ENCODE measurements at places on chromosomes 7 and 10. TPM values are rescaled to one million over a fixed set of nuclear protein-coding genes. Genes with fewer than 3 reads are reported as not detected.
A peak's percentile ranks its signal among the peaks of the same experiment; 100 is the strongest.

DNA sequence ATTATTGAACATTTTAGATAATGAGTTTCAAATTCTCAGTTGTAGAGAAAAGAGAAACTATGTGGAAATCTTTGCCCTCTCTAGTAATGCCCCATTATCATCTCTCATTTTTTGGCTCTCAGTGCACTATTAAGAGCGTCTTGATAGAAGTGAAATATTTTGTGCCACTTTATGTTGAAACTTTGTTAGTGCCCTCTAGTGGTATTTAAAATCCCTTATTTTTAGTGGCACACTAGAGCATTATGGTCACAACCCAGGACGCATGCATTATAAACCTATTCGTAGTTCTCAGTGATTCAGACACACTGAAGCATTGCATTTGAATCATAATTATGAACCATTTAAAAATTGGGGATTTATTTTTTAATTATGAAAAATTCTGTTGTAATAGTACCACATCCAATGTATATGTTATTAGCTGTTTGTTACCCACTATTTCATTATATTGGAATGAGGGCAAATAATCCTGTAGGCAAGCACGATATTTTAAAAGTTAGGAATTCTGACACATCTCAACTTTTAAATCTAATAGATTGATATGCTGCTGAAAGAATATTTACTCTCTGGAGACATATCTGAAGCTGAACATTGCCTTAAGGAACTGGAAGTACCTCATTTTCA lies 21.9 kb downstream of the PDCD4 start:
- no peak overlapping the region for H3K27ac ChIP-seq
- no peaks in the 10 kb centered on the region for H3K27me3 ChIP-seq
- DNase-seq, result peak; percentile 72
- no peak overlapping the region for H3K4me3 ChIP-seq

DNA sequence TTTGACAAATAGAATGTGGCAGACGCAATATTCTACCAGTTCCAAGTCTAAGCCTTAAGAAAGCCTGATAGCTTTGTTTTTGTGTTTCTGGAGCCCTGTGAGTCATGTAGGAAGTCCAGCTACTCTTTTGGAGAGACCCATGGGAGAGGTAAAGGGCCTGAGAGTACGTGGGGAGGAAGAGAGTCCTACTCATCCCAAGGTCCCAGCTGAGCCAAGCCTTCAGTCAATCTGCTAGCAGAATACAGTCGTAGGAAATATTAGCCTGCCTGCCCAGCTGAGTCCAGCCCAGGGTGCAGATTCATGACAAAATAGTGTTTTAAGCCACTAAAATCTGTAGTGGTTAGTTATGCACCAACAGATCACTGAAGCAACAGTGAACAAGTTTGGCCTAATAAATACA lies 9.0 kb upstream of the GNA12 start:
- H3K27me3 ChIP-seq, result no peaks in the 10 kb centered on the region
- no peaks in the 10 kb centered on the region for H3K4me1 ChIP-seq
- peak; percentile 53 for DNase-seq

DNA sequence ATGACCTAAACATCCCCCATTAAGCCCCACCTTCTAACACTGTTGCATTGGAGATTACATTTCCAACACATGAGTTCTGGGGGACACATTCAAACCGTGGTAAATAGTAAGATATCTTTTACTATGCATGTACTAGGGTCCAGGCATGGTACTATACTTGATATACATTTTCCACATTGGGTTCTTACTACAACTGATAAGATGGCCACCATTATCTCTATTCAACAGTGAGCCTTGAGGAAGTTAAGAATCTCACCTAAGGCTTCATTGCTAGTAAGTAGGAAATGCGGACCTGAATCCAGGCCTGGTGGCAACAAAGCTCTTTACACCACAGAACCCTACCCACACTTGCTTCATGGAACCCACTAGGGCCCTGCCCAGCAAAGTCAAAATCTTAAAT lies 5.7 kb downstream of the PANK1 start:
- no peak for DNase-seq
- no peak overlapping the region for H3K4me3 ChIP-seq
- no peaks in the 10 kb centered on the region for H3K36me3 ChIP-seq
- H3K27me3 ChIP-seq, result no peaks in the 10 kb centered on the region
- 0 out of 2 replicates have a peak, but pooled peaks cover 10% of the 10 kb centered on the region for H3K4me1 ChIP-seq

The CPVL gene
- not detected for total RNA-seq

The NUTM2A gene
- total RNA-seq, result 1.0 TPM

DNA sequence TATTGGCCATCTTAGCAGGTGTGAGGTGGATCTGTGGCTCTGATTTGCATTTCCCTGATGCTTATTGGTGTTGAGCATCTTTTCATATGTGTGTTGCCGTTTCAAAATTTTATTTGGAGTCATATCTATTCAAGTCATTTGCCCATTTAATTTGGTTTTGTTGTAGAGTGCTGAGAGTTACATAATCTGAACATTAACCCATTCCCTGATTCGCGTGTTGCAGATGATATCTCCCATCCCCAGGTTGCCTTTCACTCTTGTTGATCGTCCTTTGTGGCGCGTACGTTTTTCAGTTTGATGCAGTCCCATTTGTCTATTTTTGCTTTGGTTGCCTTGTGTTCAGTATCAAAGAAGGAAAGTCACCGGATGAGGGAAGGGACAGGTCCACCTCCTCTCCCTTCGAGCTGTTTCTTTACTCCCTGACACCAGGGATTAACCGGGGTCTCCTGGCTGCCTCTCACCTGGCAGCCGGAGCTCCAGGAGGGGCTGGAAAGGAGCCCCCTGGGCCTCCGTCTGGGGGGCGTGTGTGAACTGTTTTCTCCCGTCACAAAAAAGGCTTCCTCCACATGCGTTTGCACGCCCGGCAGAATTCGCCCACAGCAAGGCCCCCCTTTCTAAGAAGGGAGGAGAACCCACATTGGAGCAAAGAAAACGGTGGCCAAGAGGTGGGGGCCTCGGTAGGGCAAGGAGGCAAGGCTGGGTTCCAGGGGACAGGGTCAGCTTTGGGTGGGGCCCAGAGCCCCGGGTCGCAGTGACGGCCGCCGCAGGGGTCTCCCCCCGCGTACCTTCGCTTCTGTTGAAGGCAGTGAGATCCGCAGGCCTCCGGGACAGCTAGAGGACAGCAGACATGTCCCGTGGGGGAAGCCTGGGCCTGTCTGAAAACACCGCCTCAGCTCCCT lies 8.3 kb downstream of the MNX1 start:
- DNase-seq, result no peak
- no peaks in the 10 kb centered on the region for H3K36me3 ChIP-seq
- no peak overlapping the region for H3K27ac ChIP-seq
- H3K4me1 ChIP-seq, result no peaks in the 10 kb centered on the region
- peaks cover 98% of the 10 kb centered on the region for H3K27me3 ChIP-seq
- no peak overlapping the region for H3K4me3 ChIP-seq

- H3K4me1 ChIP-seq, result no peaks in the 10 kb centered on the region
- peaks cover 13% of the 10 kb centered on the region for H3K27me3 ChIP-seq
- no peak overlapping the region for H3K27ac ChIP-seq
- no peak for DNase-seq
- H3K4me3 ChIP-seq, result no peak overlapping the region
Measured at GRCh38 chr7:30690011-30690410, 7.8 kb upstream of the CRHR2 start.

The GRID2IP gene
- total RNA-seq, result not detected

DNA sequence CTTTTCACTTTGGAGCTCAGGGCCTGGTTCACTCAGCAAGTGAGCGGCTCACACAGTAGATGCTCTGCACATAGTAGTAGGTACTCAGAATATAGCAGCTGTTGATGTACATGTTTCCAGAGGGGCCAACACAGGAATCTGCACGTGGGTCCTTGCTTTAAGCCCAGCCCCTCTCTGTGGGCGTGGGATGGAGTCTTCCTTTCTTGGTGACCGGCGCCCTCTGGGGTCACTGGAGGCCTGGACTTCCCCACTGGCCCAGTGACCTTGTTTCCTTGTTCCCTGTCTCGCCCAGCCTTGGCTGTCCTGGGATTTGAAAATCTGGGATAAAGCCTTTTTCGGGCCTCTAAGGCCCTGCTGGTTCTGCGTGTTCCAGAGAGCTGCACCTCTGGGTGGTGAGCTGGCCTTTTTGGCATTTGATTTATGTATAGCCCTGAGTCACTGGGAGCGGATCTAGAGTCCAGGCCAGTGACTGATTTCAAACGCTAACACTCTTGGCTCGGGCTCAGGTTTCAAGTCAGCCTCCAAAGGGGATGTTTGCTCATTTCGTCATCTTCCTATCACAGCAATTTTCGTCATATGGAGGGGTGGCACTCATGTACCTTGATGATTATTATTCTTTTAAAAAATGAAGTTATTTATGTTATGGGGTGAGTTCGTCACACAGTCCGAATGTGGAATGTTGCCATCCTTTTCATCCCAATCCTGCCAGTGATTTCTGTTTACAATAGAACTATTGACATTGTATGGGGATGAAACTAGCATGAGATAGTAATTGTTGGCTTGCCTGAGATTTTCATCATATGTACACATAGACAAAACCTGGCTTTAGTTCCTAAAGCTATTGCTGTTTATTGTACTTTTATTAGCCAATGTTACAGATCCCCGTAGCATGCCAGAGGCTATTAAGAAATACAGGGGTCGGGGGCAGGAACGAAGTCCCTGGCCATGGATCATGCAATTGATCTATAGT lies 65.5 kb downstream of the CUX1 start:
- H3K4me1 ChIP-seq, result peaks cover 27% of the 10 kb centered on the region
- no peaks in the 10 kb centered on the region for H3K36me3 ChIP-seq
- H3K4me3 ChIP-seq, result peak overlapping the region; percentile 56
- no peaks in the 10 kb centered on the region for H3K27me3 ChIP-seq
- H3K27ac ChIP-seq, result peak overlapping the region; percentile 100
- peak; percentile 100 for DNase-seq

DNA sequence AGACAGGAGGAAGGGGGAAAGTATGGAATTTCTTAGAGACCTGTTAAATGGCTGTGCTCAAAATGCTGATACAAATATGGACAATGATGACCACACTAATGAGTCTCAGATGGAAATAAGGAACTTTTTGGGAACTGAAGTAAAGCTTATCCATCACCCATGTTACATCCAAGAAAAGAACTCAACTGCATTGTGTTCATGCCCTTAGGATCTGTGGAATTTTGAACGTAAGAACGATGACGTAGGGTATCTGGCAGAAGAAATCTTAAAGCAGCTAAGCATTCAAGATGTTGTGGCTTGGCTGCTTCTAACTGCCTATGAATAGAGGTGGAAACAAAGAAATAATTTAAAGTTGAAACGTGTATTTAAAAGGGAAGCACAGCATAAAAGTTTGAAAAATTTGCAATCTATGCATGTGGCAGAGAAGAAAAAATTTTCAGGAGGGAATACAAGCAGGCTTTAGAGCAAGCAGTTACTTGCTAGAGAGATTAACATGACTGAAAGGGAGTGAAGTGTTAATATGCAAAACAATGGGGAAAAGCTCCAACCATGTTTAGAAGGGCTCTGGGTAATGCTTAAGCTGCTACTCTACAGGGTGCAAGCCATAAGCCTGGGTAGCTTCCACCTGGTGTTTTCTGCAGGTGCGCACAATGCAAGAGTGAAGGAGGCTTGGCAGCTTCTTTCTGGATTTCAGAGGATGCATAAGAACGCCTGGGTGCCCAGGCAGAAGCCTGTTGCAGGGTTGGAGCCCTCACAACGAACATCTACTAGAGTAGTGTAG lies 499.7 kb upstream of the SEMA3D start:
- peak; percentile 26 for DNase-seq
- H3K27ac ChIP-seq, result no peak overlapping the region
- H3K4me3 ChIP-seq, result no peak overlapping the region

GRCh38 chr10:110225441-110225755 lies 18.0 kb downstream of the MXI1 start:
- peak overlapping the region; percentile 63 for H3K27ac ChIP-seq
- no peaks in the 10 kb centered on the region for H3K27me3 ChIP-seq
- peak overlapping the region; percentile 73 for H3K4me3 ChIP-seq
- DNase-seq, result no peak
- H3K4me1 ChIP-seq, result peaks cover 7% of the 10 kb centered on the region
- H3K36me3 ChIP-seq, result no peaks in the 10 kb centered on the region

DNA sequence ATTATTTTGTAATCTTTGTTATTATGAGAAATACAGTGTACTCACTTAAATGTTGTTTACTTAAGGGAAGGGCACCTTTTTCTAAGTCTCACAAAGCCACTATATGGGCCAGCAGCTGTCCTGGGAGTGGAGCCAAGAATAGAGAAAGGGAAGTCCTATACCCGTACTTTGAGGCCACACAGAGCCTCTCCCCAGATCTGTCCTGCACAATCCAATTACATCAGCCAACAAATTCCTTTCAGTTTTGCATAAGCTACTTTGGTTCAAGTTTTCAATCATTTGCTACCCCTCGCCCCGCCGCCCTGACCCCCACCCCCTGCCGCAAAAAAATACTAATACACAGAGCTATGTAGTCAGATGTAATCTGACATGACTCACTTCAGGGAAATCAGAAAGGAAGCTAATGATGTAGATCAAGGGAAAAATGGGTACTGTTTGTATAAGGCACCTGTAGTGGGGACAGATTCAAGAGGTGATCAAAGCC lies 297.4 kb upstream of the NEBL start:
- no peaks in the 10 kb centered on the region for H3K4me1 ChIP-seq
- no peak overlapping the region for H3K4me3 ChIP-seq
- no peaks in the 10 kb centered on the region for H3K36me3 ChIP-seq
- no peak for DNase-seq
- no peak overlapping the region for H3K27ac ChIP-seq

GRCh38 chr10:44245601-44245938 lies 139.3 kb downstream of the CXCL12 start:
- H3K4me1 ChIP-seq, result peaks cover 2% of the 10 kb centered on the region
- 0 out of 2 replicates have a peak overlapping the region, but pooled peaks have one; percentile 1 for H3K27ac ChIP-seq
- H3K36me3 ChIP-seq, result no peaks in the 10 kb centered on the region
- no peak overlapping the region for H3K4me3 ChIP-seq

The ADCY1 gene
- total RNA-seq, result not detected

The ZNF804B gene
- not detected for total RNA-seq

DNA sequence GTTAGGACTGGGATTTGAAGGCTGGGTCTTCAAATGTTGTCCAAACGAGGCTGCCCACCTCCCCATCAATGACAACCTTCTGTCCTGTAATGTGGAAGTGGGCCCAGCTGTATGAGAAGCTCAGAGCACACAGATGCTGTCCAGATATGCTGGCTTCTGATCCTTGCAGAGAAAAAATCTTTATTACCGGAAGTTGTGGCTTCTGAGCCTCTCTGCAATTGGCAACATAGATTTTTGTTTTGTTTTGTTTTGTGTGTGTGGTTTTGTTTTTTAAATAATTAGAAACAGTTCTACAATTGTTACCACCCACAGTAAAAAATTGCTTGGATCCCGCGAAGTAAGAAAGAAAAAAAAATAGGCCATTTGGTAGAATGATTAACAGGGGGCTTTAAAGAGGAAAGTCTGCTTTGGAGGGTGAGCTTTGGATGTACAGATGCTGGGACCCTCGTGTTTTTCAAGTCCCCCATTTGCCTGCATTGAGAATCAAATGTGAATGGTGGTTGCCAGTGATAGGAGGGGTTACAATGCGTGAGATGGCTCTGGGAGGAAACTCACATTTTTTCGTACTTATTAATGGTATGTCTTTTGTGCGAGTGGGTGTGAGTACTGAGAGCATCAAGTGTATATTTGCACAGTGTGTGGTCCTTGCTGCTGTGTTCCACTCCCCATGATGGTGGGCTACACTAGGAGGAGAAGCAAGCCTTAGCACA lies 153.2 kb downstream of the TCF7L2 start:
- H3K27me3 ChIP-seq, result no peaks in the 10 kb centered on the region
- DNase-seq, result peak; percentile 87
- peak overlapping the region; percentile 89 for H3K27ac ChIP-seq
- no peaks in the 10 kb centered on the region for H3K36me3 ChIP-seq
- H3K4me1 ChIP-seq, result peaks cover 41% of the 10 kb centered on the region

GRCh38 chr7:148142660-148143248 lies 447.8 kb upstream of the C7orf33 start:
- DNase-seq, result peak; percentile 41
- no peak overlapping the region for H3K4me3 ChIP-seq
- H3K4me1 ChIP-seq, result no peaks in the 10 kb centered on the region
- no peak overlapping the region for H3K27ac ChIP-seq
- H3K27me3 ChIP-seq, result no peaks in the 10 kb centered on the region

The ZNF25 gene
- 13.8 TPM for total RNA-seq

The ARMC3 gene
- not detected for total RNA-seq

Measured in GM23248 (cell line).